ENCODE measurements at places on chromosomes 16 and 17.
A peak's percentile ranks its signal among the peaks of the same experiment; 100 is the strongest.

GRCh38 chr16:1050516-1050915 is 22.0 kb upstream of the SSTR5 start:
- DNase-seq = no peak

DNA sequence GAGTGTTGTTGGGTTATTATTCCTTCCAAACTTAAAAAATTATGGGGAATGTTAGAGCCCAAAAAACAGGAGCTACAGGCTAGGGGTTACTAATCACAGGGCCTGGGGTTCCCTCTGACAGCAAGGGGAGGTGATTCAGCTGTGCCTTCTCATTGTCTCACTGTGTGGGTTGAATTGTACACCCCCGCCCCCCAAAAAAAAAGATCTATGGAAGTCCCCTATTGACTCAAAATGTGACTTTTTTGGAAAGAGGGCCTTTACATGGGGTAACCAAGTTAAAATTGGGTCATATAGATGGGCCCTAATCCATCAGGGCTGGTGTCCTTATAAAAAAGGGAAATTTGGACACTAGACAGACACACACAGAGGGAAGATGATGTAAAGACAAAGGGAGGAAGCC is 190.2 kb downstream of the SOX9 start:
- no peak for DNase-seq

- DNase-seq = peak; percentile 69
Observed at GRCh38 chr17:78289802-78290363, 58.5 kb downstream of the TMEM235 start.

GRCh38 chr16:85054948-85055492 is 27.4 kb downstream of the KIAA0513 start:
- DNase-seq = no peak

DNA sequence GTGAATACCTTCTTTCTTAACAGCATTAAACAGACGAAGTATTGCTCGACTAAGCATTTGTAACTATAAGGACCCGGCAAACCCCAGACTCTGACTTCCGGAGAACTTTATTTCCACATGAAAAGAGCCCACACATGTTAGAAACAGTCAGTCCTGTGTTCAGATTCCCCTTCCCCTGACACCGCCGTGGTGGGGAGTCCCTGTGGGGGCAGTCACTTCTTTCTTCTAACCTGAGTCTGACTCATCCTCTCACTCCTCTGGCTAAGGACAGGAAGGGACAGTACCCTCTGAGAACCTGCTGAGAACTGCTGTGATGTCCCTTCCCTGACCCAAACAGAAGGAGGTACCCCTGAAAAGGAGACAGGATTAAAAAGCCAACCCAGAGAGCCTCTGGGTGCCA is 165.1 kb downstream of the XYLT1 start:
- DNase-seq = peak; percentile 40
